B cell (primary cell): ENCODE measurements at places on chromosomes 11 and 22. TPM values are rescaled to one million over a fixed set of nuclear protein-coding genes. Genes with fewer than 3 reads are reported as not detected.

GRCh38 chr11:469684-470560 is 19.8 kb downstream of the PTDSS2 start:
- no peak for DNase-seq

DNA sequence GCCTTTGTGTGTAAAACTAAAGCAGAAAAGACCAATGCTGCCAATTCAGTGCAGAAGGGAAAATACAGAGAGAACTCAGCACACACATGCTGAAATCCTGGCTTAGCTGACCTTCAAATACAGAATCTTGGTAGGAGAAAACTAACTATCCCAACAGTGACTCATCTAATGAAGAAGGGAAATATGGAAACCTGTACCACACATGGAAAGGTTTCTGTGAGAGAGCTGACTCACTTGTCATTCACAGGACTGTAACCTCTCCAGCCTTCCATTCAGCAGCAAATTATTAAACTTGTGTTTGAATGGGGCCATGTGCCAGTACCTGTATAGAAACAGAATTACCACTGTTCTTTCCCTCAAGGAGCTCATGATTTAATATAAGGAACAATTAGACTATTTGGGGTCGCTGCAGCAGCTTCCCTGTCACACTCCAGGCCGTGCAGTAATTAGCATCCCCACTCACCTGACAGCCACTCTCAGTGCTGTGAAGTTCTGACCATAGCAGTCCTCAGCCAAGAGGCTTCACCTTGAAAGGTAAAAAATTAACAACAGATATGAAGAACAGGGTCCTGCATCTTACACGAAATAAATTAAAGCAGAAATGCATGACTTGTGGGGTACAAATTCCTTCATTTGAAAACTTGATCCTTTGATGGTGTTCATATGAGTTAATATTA is 53.9 kb downstream of the MSANTD4 start:
- DNase-seq = no peak

DNA sequence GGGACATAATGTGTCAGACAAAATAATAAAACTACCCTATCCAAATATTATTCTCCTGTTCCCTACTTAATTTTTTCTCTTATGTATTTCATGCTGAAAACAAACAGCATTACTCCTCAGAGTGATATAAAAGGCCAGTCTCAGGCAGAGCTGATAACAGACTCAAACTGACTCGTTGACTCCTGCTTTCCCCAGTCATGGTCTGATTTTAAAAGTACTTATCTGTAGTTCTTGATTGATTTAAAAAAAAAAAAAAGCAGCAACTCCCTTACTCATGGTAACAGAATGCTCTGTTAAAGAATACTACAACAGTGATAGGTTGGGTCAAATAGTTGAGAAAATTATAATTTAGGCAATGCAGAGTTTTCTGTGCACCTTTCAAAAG is 90.3 kb upstream of the BARX2 start:
- no peak for DNase-seq

DNA sequence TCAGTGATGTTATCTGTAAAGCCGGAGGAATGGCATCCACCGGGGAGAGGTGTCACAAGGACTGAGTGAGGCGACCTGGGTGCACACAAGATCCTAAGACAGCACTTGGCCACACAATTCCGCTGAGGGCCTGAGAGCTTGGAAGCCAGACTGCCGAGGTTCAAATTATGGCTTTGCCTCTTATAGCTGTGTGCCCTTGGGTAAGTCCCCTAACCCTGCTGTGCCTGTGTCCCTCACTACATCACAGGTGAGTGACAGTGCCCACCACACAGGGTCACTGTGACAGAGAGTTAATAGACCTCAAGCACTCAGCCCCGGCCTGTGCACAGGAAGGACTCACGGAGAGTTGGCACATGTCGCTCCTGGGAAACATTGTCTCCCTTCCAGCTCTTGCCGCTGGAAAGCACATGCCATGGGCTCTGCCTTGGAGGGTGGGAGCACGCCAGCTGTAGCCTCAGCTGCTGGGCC is 592 bp downstream of the RHOD start:
- DNase-seq = no peak

Gene SAA2
- polyA plus RNA-seq = not detected in 2 replicates

Gene OR4D5
- polyA plus RNA-seq = not detected in 2 replicates

Gene ADM
- polyA plus RNA-seq = 0.84 and 2.3 TPM in 2 replicates

Gene DSCAML1
- polyA plus RNA-seq = 2.5 and 6.2 TPM in 2 replicates

Gene IGF2
- not detected in 2 replicates for polyA plus RNA-seq

Gene CREB3L1
- 0.09 TPM in 1 of 2 replicates, not detected in the other for polyA plus RNA-seq

Gene C22orf31
- not detected in 2 replicates for polyA plus RNA-seq
